ENCODE measurements at places on chromosomes 6 and 20.

GRCh38 chr6:154868143-154868594, 126.9 kb upstream of the TIAM2 start:
- DNase-seq, result no peak

GRCh38 chr6:163459536-163459935, 45.0 kb downstream of the QKI start:
- DNase-seq, result no peak

- no peak for DNase-seq
Measured at GRCh38 chr6:158836625-158837311, 17.6 kb upstream of the EZR start.

DNA sequence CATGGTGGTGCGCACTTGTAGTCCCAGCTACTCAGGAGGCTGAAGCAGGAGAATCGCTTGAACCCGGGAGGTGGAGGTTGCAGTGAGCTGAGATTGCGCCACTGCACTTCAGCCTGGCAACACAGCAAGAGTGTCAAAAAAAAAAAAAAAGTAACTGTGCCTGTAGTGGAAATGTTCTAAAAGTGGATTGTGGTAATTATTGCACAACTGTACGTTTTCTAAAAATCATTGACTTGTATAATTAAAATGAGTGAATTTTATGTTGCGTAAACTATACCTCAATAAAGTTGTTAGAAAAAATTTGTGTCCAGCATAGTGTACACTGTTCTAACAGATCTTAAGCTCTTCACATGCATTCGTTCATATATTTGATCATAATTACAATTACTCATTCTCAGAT, 5.5 kb downstream of the SEC23B start:
- DNase-seq, result no peak

GRCh38 chr20:33014336-33015113, 7.0 kb downstream of the BPIFB2 start:
- no peak for DNase-seq

DNA sequence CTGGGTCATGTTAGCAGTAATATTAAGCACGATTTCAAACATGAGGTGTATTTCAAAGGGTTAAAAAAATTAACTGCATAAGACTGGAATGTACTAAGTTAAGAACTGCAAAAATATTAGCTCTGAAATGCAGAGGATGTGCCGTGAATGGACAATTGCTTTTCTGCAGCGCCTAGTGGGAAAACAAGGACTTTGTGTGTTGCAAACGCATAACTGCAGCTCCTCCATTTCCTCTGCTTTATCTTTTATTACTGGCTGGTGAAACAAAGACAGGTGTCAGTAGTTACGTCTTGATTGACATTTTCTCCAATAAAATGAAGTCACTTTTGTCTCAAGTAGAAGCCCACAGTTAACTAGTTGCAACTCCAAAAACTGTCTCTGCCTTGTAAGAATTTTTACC, 1.7 kb downstream of the PDE7B start:
- no peak for DNase-seq

GRCh38 chr6:106249658-106250057, 75.9 kb downstream of the ATG5 start:
- no peak for DNase-seq

GRCh38 chr6:167734662-167735083, 92.0 kb upstream of the AFDN start:
- DNase-seq, result no peak

DNA sequence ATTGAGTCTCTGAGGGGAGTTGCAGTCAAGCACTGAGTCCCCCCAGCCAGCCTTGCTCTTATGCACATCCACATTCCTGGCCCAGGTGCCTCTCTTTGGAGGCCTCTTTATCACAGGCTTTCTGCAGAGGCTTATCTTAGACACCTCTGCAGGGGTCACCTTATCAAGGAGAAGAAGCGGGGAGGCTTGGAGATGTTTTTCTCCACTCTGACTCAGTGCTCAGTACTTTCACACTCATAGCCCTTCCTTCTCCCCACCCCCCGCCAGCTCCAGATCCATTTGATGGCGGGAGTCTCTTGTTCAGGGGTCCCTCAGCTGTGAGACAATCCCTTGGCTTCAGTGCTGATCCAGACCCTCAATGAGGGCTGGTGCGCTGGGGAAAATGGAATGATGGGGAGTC, 132.1 kb upstream of the TSHZ2 start:
- DNase-seq, result no peak

GRCh38 chr6:157962601-157963302, 18.9 kb upstream of the SYNJ2 start:
- no peak for DNase-seq

DNA sequence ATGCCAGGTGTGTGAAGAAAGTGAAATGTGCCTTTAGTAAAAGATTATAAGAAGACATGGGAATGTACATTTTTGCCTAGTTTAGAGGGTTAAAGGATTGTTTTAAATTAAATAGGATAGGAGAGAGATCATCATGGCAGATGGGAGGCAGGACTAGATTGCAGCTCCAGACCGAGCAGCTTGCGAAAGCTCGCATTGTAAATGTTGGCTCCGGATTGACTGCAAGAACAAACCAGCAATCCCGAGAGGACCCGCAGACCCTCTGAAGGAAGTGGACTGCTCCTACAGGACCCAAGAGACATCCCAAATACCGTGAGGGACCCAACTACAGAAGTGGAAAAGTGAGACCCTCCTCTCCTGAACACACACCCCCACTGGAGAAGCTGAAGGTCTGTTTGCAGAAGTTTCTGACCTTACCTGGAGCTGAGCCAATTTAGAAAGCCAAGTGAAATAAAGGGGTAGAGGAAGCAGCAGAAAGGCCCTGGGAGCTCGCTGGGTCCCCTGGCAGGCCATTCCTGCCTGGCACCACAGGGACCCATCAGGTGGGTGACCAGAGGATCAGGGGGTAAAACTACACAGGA, 30.0 kb upstream of the TPD52L1 start:
- no peak for DNase-seq

DNA sequence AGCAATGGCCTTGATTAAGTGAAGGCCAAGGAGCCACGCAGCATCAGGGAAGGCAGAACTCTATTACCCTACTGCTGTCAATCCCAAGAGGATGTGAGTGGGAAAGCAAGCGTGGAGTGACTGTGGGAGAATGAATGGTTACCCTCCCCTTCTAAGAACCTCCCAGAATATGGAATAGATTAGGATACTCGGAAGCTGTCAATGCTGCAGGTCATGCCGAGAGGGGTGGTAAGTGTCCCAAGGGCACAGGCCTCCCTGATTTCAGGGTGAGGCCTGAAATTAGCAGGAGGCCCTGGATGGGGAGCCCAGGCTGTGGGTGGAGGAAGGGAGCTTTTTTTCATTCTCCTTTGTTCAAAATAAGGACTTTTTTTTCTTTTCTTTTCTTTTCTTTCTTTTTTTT, 179.9 kb upstream of the JAG1 start:
- DNase-seq, result no peak

GRCh38 chr20:42063141-42063540, 445.0 kb upstream of the CHD6 start:
- no peak for DNase-seq

DNA sequence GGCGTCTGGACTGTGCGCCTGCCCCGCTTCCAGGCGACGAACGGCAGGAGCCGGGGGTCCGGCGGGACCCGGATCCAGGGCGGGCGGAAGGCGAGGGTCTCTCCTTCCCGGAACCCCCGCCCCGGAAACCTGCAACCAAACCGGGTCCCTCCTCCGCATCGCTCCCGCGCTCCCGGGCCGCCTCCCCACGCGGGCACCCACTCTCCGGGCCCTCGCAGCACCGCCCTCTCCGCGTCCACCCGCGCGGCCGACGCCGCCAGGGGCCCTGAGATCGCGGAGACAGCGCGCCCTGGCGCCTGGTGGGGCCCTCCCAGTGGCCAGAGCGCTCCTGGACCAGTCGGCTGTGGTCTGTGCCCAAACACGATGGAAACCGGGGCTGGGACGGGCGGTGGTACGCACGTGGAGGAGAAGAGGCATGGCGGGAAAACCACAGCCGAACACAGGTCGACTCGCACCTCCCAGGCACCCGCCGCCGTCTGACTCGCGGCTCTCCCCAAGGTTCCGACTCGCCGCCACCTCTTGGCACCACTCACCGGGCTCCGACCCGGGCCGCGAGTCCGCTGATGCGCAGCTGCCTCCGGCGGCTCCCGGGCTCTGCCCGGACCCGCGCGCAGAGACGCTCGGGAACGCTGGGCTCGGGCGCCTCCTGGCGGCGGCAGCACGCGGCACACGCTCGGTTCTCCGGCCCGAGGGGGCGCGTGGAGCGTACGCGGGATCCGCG, 7.9 kb downstream of the NKX2-2 start:
- DNase-seq, result peak; percentile 81

- DNase-seq, result peak; percentile 54
Measured at GRCh38 chr6:36120979-36121786, 9.1 kb upstream of the MAPK13 start.

GRCh38 chr6:117840541-117840983, 66.5 kb upstream of the SLC35F1 start:
- DNase-seq, result no peak

GRCh38 chr20:32619586-32619985, 34.5 kb upstream of the NOL4L start:
- no peak for DNase-seq

DNA sequence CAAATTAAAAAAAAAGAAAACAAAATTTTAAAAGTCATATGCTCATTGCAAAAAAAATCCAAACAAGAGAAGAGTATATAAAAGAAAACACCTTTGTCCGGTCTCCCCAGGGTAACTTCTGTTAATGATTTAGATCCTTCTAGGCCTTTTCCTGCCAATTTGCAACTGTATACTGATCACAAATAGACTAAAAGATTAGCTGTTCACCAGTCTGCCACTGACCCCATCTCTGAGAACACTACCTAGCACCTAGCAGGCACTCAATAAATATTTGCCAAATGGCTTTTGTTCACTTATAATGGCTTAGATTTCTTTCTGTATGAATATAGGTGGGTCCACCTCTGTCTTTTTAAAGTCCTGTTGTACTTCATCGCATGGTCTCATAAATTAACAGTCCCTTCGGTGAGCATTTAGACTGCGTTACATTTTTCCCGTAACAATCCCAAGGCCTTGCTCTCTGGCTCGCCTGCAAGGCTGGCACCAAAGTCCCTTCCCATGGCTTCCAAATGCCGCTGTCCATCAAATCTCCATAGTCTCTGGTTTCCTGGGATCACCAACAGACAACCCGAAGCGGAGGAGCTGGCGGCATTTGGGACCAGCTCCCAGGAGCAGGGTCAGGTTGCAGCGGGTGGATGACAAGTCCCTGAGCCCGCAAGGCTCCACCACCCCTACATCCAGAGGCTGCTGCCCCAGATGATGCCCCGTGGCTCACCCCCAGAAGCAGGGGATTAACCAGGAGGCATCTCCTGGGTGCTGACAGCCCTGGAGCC, 11.8 kb downstream of the JPH2 start:
- DNase-seq, result no peak

GRCh38 chr6:139145661-139146060, 10.8 kb downstream of the HECA start:
- no peak for DNase-seq

DNA sequence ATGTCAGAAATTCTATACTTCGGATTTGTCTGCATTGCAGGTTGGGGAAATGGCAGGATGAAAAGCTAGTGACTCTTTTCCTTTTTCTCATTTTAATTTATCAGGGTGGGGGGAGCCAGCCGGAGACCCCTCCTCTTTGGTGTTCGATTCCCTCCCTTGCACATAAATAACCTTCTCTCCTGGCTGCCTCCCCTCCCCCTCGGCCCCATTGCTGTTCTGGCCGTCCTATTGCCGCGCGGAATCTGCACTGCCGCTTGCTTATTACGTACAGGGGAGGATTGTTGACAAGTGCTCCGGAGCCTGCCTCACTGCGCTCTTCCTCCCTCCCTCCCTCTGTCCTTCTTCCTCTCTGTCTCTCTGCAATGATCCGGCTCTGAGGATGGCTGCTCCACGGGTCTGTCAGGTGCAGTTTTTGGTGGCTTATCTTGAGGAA, 154.7 kb downstream of the JARID2 start:
- no peak for DNase-seq

GRCh38 chr6:2101213-2101612, 144.2 kb downstream of the GMDS start:
- no peak for DNase-seq

GRCh38 chr6:117465691-117466090, 16.8 kb upstream of the DCBLD1 start:
- no peak for DNase-seq

DNA sequence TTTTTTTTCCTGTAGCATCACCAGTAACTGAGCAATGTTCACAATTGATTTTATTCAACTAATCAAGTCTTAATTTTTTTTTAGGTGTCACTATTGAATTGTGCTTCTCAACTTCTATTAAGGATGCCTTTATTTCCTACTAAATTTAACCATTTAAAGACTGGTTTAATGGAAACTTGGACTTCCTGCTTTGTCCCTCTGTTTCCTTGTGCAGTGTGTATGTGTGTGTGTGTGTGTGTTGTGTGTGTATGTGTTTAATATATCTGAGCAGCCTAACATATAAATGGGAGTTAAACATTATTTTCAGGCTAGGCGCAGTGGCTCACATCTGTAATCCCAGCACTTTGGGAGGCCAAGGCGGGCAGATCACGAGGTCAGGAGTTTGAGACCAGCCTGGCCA, 1.8 kb downstream of the SERPINB6 start:
- DNase-seq, result no peak

DNA sequence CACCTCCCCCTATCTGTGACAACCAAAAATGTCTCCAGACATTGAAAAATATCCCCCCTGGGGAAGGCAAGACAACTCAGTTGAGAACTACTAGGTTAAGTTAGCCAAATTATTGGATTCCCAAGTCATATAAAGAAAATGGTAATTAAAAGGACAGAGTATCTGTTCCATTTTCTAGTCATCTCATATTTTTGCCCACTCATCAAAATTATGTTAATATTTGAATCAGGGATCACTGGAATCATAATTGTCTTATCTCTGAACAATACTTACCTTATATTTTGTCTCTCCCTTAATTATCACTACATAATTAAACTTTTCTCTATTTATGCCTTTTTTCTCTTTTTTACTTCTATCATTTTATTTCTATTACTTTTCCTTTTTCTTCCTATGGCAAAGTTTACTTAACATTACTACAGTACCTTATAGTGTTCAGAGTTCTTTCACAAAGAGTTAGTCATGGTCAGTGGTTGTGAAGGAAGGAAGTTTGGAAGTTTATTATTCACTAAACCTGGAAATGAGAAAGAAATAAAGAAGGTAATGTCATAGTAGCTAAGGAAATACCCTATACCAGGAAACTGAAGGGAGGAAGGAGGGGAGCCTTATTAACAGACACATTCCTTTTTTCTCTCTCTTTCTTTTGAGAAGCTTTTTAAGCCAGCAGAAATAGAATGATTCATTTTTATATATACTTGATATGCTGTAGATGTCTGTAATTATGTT, 332.9 kb downstream of the COL12A1 start:
- no peak for DNase-seq

- no peak for DNase-seq
Measured at GRCh38 chr6:166966268-166966667, 9.9 kb upstream of the RNASET2 start.

DNA sequence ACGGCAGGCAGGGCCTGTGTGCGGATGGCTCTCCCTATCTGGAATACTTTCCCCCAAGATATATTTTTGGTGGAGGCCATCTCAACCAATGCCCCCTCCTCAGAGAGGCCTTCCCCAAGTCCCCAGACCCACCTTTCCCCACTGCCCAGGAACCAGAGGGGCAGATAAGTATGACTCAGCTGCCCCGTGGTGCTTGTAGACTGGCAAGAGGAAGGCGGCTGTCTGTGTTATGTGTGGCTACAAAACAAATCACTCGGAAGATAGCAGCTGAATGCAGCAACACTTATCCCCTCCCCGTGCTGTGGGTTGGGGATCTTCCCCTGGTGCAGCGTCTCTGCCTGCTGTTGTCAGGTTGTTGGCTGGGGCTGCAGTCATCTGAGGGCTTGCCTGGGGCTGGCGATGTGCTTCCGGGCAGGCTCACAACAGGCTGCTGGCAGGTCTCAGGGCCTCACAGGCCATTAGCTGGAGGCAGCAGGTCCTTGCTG, 7.1 kb downstream of the NPEPL1 start:
- DNase-seq, result no peak

- no peak for DNase-seq
Measured at GRCh38 chr20:10419550-10420133, 14.4 kb downstream of the MKKS start.

Measured in activated T-cell treated with anti-CD3 and anti-CD28 coated beads for 48 hours (primary cell).